ENCODE measurements at places on chromosomes 6 and 20.
A peak's percentile ranks its signal among the peaks of the same experiment; 100 is the strongest.

GRCh38 chr6:166179704-166180103 is 12.1 kb upstream of the TBXT start:
- DNase-seq: no peak

DNA sequence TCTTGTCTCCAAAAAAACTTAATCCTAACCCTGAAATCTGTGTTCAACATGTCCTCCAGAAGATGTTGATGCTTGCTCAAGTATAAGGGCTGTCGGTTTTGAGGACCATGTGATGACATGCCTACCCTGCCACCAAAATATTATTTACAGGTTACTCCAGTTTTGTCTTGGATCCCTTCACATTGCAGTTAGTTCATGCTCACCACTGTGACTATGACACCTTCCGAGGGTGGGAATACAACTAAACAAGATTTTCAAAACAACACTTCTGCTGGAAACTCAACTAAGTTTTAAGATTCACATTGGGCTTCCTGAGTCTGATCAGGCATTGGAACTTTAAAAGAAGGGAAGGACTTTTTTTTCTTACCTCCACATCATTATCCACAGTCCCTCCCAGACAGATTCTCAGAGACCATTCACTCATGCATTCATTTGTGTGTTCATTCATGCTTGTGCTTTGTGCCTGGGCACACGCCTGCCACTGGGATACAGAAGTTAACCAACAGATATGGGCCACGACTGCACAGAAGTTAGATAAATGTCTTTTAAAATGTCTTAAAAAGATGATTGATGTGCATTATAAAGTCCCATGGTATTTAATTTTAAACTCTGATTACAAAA is 118.7 kb upstream of the GJE1 start:
- no peak for DNase-seq

DNA sequence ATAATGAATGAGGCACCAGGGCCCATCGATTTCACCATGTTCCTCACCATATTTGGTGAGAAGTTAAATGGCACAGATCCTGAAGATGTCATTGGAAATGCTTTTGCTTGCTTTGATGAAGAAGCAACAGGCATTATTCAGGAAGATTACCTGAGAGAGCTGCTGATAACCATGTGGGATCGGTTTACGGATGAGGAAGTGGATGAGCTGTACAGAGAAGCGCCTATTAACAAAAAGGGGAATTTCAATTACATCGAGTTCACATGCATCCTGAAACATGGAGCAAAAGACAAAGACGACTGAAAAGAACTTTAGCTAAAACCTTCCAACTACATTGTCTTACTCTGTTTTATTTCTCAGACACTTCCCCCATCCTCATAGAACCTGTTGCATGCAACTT is 21.6 kb upstream of the ZBTB22 start:
- no peak for DNase-seq

DNA sequence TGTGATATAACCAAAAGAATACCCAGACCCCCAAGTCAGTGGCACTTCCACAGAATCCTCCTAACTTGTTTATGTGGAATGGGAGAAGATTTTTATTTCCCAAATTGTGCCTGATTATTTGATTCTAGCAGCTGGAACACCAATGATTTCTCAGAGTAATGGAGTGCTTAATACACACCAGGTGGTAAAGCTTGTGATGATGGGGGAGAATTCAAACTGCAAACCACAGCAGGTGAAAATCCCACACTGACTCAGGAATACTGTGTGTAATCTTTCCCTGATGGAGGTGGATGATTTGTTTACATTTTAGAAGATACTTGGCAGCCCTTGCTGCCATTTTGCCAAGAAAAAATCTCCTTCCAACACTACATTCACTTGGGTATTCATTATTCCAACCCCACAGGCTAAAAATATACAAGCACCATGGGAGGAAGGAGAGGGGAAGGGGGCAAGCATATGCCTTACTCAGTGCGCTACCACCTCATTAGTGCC is 212.7 kb upstream of the PLN start:
- no peak for DNase-seq

DNA sequence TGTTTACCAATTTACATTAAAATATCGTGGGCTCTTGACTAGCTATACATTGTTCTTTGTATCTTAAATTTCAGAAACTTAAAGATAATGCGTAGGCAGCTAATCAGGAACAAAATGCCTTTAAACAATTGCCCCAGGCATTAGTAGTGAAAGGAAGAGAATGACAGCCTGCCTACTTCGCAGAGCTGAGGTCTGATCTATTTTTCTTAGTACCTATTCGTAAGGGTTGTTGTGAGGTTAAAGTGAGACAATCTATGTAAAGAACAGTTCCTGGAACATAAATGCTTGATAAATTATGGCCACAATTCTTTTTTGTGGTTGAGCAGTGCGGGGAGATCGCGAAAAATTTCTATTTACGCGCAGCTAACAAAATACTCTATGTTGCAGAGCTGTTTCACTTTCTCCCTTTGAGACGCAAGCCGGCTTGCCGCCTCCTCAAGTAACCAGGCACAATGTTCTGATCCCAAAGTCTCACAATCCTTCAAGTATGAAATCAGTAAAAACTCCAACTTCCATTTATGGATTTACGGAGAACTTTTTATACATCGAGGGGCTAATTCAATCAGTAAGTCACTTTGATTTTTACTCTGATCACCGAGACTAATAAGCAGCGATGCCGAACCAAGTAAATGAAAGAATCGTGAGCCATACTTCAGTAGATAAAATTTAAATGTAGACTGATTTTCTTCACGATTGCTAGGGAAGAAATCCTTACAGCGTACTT is 878 bp upstream of the PNRC1 start:
- DNase-seq: peak; percentile 72

GRCh38 chr6:75943381-75943780 is 129.1 kb downstream of the IMPG1 start:
- DNase-seq: no peak

- peak; percentile 33 for DNase-seq
Observed at GRCh38 chr6:132298344-132298949, 102.8 kb downstream of the MOXD1 start.

DNA sequence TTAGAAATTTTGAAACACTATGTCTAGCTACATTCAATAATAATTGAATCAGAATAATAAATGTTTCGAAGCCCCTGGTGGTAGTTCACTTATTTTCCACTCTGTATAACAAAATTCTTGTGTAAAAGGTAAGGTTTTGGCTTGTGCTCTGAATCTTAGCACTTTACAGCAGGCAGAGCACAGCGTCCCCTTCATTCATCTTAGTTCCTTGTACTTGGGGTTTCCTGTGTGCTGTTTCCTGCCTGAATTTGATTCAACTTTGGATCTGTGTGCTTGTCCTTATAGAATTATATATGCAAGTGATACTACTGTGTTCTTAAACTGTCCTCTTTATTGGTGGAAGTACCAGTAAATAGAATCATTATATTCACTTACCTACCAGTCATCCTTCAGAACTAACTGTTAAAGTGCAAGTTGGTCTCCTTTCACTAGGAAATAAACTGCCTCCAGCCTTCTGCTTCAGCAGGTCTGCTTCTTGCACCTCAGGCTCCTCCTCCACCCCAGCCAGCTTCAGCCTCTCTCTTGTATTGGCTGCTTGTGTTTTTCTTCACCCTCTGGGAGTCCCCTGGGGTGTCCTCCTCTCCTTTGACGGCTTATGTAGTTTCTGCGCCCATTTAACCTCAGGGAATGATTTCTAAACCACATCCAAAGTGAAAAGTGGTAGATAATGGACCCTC is 28.8 kb upstream of the TULP4 start:
- no peak for DNase-seq

- DNase-seq: no peak
Observed at GRCh38 chr6:148530394-148530953, 187.8 kb downstream of the SASH1 start.

DNA sequence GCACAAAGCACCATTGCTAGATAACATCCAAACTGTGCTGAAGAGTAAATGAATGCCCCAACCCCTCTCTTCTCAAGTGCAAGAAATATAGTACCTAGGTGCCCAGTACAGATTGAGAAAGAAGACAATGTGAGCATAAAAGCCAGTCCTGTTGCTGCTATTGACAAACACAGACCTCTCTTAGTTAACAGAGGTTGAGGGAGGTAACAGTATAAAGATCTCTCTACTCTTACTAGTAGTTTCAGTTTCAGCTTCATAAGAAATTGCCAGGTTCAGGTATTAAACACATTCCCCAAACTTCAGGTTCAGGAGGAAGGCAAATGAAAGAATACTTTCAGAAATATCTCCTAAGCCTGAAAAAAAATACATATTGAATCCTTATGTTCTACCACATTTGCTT is 31.4 kb downstream of the TBC1D32 start:
- DNase-seq: no peak
